GM12864 (cell line): ENCODE measurements at places on chromosomes 2 and 18.

DNA sequence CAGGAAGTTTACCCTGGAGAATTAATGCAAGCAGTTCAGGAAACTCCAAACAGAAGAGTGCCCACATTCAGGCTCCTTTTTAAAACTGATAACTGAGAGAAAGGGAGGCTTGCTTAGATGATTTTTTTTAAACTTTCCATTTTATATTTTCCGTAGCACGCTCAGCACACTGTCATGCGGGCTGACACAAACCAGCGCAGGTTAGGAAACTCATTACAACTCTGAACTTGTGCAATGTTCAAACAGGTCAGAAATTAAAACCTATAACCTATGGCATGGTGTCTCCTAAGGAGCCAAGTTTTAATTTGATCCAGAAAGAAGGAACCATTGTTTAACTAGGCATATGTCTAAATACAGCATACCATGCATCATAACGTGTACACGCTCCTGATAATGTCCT lies 117.7 kb upstream of the SMIM21 start:
- no peak for DNase-seq

GRCh38 chr2:56009758-56010458 lies 86.3 kb upstream of the EFEMP1 start:
- no peak for DNase-seq

GRCh38 chr2:105249891-105250290 lies 8.3 kb downstream of the GPR45 start:
- no peak for DNase-seq

GRCh38 chr18:72700961-72701710 lies 157.0 kb upstream of the CBLN2 start:
- no peak for DNase-seq

DNA sequence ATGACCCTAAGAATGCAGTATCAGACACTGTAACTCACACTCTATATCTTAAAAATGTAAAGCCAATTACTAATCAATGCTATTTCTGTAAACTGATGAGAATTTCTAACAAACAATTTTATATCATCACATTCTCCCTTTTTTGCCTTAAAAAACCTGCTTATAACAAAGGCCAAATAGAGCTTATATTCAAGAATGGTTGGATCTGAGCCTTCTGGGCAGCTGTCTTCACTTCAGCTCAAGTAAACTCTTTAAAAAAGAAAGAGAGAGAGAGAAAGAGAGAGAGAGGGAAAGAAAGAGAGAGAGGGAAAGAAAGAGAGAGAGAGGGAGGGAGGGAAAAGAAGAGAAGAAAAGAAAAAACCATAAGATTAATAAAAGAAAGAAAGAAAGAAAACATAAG lies 231.8 kb downstream of the KCNE4 start:
- DNase-seq = no peak

- no peak for DNase-seq
Observed at GRCh38 chr18:48896326-48896874, 54.4 kb downstream of the SMAD7 start.

DNA sequence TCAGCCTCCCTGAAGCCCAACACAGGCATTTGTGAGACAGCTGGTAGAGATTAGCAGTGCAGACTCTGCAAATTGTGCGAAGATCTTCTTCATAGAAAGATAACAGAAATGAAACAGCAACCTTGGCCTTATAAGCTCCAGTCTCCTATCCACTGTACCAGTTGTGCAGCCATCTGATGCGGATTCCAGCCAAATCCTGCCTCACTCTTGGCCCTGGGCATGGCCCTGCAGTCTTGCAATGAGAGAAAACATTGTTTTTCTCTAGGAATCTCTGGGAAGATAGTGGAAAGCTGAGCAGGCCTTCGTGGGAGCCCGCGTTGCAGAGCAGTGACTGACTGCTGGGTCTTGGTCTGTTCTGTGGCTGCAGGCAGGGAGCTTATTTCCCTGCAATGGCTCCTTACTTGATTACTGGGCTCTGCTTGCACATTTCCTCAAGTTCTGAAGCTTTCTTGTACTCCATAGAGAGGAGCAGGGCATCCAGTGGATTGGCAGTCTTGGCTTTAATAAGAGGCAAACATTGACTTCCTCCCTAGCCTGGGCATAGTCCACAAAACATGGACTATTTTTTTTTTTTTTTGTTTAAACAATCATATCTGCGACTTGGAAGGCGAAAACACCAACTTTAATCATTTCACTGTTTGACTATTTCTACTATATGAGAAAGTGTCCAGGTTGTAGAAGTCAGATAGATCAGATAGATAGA lies 193.0 kb downstream of the ACTR3 start:
- no peak for DNase-seq

DNA sequence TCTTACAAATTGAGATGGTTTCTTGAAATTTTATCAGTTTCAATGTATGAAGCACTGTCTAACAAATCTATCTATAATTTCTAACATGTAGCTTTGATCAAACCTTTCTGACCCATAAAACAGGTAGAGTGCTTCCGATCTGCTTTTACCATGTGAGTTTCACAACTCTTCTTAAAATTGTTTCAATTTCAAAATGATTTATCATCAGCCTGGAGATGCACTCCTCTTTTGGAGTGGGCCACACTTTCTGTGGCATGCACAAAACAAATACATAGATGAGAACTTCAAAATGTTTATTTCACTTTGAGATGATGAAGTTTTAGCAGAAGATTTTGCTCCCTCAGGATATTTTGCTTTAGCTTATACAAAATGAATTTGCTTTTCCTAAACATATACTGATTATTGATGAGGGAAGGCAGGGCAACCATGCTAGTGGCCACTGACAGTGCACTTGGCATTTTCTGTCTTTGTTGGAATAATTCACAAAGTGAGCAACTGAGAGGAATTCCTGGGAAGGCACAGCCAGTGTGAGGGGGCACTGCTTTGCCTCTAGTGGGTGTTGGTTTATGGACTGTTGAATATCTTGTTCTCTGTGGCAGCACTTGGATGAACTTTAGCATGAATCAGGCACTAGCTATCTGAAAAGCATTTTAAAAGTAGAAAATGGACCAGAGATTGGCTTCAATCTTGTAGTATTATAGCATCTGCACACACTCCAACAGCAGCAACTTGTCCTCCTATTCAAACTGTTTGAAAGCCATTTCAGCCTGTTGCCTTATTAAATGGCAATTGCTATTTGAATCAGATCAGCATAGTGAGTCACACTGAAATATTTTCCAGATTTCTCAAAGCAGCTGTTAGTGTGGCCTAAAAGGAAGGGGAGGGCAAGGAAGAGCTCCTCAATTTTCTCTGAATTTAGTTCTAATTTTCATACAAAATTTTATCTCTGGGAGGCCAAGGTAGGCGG lies 193.2 kb downstream of the CCDC85A start:
- no peak for DNase-seq

GRCh38 chr2:139427164-139427563 lies 647.0 kb upstream of the NXPH2 start:
- no peak for DNase-seq

DNA sequence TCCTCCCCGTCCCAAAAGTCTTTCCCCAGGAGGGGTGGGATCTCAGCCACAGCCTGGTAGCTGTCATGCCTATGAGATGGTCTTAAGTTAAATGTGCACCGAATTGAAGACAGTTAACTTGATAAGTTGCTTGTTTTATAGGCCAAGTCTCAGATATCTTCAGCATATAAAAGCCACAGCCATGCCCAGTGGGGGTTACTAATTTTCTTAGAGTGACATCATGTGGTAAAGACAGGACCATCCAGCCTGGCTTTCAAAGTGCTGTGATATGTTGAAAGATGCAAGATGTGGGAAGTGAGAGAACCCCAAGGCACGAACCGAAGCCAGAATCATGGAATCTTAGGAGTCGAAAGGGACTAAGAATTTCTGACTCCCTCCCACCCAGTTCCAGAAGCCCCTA lies 42.1 kb upstream of the FAM124B start:
- DNase-seq = no peak

GRCh38 chr2:98935777-98936352 lies at the start of gene CRACDL:
Gene CRACDL (minus strand): TSS chr2:98936225. CDS start chr2:98846800, 89,425 bp downstream.
- no peak for DNase-seq

DNA sequence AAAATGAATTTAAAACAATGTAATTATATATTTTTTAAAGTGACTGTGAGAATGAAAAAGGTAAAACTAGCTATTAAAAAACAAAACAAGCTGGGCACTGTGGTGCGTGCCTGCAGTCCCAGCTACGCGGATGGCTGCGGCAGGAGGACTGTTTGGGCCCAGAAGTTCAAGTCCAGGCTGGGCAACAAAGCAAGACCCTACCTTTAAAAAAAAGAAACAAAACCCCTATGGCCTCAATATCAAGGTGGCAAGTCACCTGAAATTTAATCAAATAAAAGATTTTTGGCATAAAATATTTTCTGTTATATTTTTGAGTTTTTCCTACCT lies 46.9 kb upstream of the STRN start:
- DNase-seq = no peak

GRCh38 chr2:28276807-28277206 lies 115.9 kb upstream of the FOSL2 start:
- no peak for DNase-seq

DNA sequence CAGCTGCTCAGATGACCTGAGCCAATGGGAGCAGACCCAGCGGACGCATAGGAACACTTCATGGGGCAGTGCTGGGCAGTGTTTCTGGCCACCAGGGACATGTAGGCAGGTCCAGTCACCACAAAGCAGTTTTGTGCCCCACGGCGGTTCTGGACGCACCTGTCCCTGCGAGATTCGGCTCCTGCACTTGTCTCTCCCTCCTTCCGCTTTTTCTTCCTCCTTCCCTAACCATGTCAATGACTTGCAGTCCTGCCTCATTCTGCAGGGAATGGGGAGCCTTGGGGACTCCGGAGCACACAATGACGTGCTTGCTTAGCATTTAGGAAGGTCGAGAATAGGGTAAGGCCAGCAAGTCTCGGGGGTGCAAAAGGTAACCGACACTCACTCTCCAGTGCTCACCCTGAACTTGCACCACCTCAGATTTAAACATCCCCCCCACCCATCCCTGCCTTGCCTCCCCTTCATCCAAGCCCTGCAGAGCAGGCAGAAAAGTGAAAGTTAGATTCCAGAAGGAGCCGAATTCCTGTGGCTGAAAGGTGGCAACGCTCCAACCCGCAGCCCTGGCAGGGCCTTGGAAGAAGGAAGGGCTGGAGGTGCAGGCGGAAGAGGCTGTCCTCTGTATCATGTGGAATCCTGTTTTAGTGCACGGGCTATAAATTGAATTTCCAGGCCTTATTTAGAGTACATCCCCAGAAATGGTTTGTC lies 40.5 kb upstream of the ATG16L1 start:
- no peak for DNase-seq

GRCh38 chr2:45607701-45608100 lies 3.4 kb downstream of the SRBD1 start:
- DNase-seq = no peak

DNA sequence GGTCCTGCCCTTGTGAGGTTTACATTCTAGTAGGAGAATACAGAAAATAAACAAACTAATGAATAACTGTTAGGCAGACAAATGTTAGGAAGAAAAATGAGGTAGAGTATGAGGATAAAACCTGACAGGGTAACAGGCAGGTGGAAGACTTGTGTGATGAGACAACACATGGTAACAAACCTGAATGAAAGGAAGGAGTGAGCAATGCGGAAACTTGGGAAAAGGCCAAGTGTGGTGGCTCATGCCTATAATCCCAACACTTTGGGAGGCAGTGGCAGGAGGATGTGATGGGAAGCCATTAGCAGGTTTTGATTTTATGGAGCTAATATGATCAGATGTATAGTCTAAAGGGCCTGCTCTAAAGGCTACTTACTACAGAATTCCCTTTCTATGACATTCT lies 74.2 kb downstream of the INO80D start:
- DNase-seq = no peak
